Heart left ventricle (tissue), 16 donors: ENCODE measurements at places on chromosomes 7 and 10. TPM values are rescaled to one million over a fixed set of nuclear protein-coding genes. Genes with fewer than 3 reads are reported as not detected.

PTN gene
- total RNA-seq = 10.6 TPM

ITPRID1 gene
- 0.19 TPM for total RNA-seq

MINPP1 gene
- total RNA-seq = 5.7 TPM

ATOH7 gene
- total RNA-seq = not detected

MCU gene
- total RNA-seq = 16.1 TPM

GIMAP7 gene
- 20.0 TPM for total RNA-seq

DNA sequence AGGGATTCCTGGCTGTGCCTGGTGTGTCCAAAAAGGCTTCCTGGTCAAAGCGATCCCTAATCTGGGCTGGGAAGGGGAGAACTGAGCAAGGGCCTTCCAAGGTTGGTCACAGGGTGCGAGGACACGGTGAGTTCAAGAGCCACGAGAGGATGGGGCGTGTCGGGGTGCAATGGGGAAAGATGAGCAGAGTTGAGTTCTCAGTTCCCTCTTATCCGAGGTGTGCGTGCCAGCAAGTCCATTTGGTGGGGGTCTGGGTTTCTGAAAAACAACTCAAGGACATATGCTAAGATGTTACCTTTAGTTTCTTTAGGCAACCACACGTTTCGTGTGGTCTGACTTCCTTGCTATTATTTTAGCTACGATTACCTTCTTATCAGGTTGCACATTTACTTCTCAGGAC lies 1.3 kb downstream of the ZNF775 start:
- DNase-seq = no peak

DNA sequence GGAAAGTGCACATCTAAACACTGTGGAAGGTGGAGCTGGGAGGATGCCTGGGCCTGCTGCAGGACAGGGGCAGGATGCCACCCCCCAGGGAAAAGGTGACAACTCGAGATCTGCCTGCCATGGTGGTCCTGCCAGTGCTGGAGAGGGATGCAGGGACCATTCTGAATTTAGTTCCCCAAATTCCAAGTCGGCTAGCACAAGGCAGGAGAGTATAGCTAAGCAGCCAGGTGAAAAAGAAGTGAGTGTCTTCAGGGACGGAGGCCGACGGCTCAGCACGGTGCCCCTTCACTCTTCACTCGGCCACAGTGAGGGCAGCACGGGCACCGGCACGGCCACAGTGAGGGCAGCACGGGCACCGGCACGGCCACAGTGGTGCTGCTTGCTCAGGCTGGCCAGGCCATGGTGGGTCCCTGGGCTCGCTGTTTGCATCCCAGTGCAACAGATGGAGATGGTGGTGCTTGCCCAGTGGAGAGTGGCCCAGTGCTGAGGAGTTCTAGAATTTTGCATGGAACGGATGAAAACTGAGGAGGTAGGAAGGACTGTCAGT lies 161.3 kb upstream of the SHH start:
- DNase-seq = no peak

DNA sequence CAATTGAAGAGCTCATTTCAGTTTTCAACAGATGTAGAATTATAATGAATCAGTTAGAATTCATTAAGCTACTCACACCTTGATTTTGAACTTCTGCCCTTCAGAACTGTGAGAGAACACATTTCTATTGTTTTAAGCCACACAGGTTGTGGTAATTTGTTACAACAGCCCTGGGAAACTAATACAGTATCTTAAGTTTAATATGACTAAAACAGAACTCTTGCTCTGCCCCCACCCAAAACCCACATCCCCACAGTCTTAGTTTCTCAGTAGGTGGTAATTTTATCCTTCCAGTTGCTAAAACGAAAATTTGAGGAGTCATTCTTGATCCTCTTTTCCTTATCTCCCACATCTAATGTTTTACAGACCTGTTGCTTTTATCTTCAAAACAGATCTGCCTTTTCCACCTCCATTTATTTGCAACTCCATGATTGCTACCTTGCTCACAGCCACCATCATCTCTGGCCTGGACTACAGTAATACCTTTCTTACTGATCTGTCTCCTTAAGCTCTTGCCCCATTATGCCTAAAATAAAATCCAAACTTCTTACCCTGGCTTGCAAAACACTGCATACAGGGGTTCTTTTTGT lies 72.8 kb upstream of the NXPH1 start:
- no peak for DNase-seq

GRCh38 chr7:114225784-114226183 lies 188.8 kb upstream of the FOXP2 start:
- no peak for DNase-seq

- DNase-seq = no peak
Measured at GRCh38 chr7:79529881-79530235, 76.4 kb upstream of the MAGI2 start.

GRCh38 chr10:60149003-60149402 lies 240.7 kb downstream of the ANK3 start:
- no peak for DNase-seq
